ENCODE measurements at places on chromosomes 11 and 22. TPM values are rescaled to one million over a fixed set of nuclear protein-coding genes. Genes with fewer than 3 reads are reported as not detected.

- H3K27me3 ChIP-seq: no peaks in the 10 kb centered on the region
- no peak overlapping the region for H3K4me3 ChIP-seq
- H3K4me1 ChIP-seq: no peaks in the 10 kb centered on the region
- H3K27ac ChIP-seq: no peak overlapping the region
- H3K36me3 ChIP-seq: no peaks in the 10 kb centered on the region
Measured at GRCh38 chr11:132039521-132039920, 669.1 kb downstream of the NTM start.

GRCh38 chr11:65859812-65860277 is 388 bp upstream of the MUS81 start:
- peak overlapping the region; percentile 17 for H3K4me3 ChIP-seq
- DNase-seq: no peak
- peaks cover 53% of the 10 kb centered on the region for H3K4me1 ChIP-seq
- no peaks in the 10 kb centered on the region for H3K27me3 ChIP-seq
- peaks cover 46% of the 10 kb centered on the region for H3K36me3 ChIP-seq

VPS37C gene
- 0.25 TPM for polyA plus RNA-seq

EXPH5 gene
- 0.39 TPM for polyA plus RNA-seq

FGF4 gene
- polyA plus RNA-seq: not detected

DNA sequence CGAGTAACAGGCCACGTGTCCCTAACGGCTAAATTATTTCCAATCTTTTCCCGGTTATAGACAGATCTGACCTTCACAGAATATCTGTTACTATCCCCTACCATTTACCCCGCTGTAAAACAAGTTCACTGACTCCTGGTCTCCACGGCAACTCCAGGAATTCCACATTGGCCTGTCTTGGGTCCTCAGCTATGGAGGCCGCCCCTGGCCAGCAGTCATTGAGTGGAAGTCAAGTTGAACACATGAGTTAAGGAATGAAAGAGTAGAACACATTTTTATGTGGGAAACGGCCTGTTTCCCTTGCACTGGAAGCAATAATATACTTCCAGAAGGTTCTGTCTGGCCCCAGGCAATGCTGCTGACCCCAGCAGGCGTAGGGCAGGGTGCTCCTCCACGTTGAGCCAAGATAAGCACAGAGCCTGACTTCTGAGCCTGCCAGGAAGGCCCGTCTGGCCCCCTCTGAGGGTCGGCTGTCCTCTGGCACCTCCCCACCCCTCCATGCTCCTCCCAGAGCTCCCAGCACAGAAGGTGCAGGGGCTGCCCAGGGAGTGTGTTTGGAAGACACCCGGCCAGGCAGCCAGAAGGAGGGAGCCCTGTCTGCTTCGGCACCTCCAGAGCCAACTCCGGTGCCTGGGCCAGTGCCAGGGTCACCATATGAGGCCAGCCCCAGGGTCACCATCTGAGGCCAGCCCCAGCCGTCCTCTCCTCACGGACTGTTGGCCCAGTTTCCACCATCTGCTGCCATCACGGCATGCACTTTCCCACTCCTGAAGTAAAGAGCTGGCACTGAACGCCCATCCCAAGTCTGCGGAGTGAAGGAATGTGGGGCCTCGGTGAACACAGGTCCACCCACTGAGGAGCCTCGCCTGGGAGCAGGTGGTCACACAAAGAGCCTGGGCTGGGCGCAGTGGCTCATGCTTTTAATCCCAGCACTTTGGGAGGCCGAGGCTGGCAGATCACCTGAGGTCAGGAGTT is 813.2 kb downstream of the BRD1 start:
- H3K4me3 ChIP-seq: no peak overlapping the region
- no peaks in the 10 kb centered on the region for H3K4me1 ChIP-seq
- no peaks in the 10 kb centered on the region for H3K27me3 ChIP-seq
- H3K36me3 ChIP-seq: no peaks in the 10 kb centered on the region

GRCh38 chr11:73217131-73217809 is 811 bp upstream of the P2RY2 start:
- no peak overlapping the region for H3K27ac ChIP-seq
- H3K4me3 ChIP-seq: no peak overlapping the region
- DNase-seq: no peak

All from CD4-positive, alpha-beta memory T cell (primary cell).